ENCODE measurements at places on chromosomes 6 and 20.

GRCh38 chr6:24933868-24934401 is 1.8 kb downstream of the RIPOR2 start:
- no peak for DNase-seq

- DNase-seq: no peak
Measured at GRCh38 chr6:133787122-133787521, 101.8 kb upstream of the TCF21 start.

DNA sequence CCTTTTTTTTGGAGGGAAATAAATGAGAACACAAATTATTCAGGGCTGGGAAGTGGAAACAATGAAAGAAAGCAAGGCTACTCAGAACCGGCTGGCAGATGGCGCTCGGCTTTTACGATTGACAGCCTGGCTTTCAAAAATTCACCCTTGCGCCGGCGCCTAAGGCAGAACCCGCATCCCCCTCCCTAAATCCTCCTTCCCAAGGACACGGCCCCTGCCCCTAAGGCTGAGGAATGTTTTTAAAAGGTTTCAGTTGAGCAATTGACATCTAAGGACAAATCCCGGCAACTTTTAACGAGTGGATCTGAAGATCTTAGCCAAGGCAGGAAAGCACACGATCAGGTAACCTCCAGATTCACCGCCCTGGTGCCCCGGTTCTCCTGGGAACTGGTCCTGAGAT is 16.3 kb downstream of the GNAS start:
- DNase-seq: no peak

GRCh38 chr20:58461899-58462298 is 53.3 kb downstream of the APCDD1L start:
- DNase-seq: no peak

DNA sequence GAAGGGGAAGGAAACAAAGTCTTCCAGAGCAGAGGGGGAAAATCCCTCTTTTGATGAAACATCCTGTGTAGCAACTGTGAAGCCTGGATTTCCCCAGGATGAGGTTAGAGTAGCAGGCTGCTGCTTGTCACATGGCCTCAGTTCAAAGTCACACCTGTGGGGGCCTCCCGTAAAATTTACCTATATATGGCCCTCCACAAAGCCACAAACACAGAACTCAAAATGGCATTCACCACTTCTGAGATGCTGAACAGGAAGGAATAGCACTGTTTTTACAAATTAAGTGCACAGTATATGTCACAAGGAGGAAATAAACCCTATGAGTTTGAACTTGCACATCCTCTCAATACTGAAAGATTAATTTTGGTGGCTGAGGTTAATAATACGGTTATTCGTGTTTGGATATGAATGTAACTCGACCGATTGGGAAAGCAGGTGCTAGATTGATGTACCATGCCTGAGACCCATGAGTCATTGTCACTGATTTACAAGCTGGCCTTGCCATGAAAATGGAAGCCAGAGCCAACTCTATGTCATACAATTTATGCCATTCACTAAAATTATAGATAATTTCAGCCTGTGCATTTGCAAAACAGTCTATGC is 70.6 kb downstream of the SGK1 start:
- DNase-seq: no peak

DNA sequence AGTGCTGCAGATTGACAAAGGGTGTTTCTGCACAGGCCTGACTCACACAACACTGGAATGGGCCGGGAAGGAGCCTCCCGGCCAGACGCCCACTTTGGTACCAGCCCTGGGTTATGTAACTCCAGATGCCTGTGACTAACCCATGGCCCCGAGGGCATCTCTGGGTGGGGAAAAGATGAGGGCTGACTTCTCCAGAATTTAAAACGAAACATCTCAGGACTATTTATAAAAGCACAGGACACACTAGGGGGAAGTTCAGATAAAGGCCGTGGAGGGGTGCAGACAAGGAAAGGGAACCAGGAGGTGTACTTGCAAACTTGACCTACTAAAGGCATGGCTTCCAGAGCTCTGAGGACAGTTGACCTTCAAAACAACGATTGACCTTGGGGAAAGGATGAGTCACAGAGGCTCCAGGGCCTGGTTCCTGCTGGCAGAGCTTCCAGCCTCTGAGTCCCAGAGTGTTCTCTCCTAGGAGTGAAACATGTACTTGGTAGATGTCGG is 196.9 kb downstream of the NFATC2 start:
- DNase-seq: no peak

DNA sequence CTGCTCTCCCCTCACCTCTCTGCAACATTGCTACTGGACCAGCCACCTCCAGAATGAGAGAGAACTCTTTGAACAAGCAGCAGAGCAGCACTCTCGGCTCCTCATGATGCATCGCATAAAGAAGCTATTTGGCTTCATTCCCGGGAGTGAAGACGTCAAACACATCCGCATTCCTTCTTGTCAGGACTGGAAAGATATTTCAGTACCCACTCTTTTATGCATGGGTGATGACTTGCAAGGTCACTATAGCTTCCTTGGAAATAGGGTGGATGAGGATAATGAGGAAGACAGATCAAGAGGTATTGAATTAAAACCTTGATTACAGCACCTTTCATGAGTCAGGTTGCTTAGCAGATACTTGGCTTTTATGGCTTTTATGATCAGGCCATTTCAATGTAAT is 4.3 kb downstream of the CALHM4 start:
- DNase-seq: no peak

- no peak for DNase-seq
Measured at GRCh38 chr6:345747-346385, 45.7 kb upstream of the IRF4 start.

DNA sequence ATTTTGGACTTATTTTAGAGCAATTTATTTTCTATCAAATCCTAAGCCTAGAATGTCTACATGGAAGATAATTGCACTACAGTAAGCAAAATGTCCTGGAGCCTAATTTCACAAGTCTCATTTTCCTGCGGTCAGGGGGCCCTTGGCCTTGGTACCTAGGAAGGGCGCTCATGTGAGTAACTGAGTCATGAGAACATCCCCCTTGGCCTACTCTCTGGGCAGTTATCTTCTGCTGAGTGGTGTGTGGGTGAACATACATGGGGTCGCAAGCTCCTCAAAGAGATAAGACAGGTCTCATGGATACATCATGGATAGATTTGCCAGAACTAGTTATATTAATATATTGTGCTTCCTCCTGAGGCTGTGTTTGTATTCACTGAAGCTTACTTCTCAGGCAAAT is 211.2 kb upstream of the MARCKS start:
- no peak for DNase-seq

- DNase-seq: no peak
Measured at GRCh38 chr6:131946992-131947955, 3.9 kb downstream of the CCN2 start.

DNA sequence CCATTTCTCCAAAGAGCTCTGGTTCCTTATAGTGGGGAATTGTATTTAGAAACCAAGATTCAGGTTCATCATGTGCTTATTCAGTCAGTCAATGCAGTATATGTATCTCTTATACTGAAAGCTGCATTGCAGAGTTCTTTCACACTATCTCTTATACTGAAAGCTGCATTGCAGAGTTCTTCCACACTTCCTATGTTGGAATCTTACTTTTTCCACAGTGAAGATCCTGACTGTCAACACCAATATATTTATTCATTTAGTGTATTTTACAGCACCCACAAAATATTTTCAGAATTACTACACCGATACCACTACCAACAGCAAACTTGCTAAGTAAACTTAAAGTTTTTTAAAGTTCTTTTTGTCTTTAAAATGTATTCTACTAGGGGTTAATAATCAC is 349.3 kb upstream of the MMS22L start:
- DNase-seq: no peak

- no peak for DNase-seq
Measured at GRCh38 chr6:147054158-147054557, 150.1 kb upstream of the STXBP5 start.

GRCh38 chr6:33812669-33813068 is 8.9 kb upstream of the MLN start:
- DNase-seq: peak; percentile 50

GRCh38 chr6:119308048-119308570 is 41.5 kb downstream of the MAN1A1 start:
- no peak for DNase-seq

DNA sequence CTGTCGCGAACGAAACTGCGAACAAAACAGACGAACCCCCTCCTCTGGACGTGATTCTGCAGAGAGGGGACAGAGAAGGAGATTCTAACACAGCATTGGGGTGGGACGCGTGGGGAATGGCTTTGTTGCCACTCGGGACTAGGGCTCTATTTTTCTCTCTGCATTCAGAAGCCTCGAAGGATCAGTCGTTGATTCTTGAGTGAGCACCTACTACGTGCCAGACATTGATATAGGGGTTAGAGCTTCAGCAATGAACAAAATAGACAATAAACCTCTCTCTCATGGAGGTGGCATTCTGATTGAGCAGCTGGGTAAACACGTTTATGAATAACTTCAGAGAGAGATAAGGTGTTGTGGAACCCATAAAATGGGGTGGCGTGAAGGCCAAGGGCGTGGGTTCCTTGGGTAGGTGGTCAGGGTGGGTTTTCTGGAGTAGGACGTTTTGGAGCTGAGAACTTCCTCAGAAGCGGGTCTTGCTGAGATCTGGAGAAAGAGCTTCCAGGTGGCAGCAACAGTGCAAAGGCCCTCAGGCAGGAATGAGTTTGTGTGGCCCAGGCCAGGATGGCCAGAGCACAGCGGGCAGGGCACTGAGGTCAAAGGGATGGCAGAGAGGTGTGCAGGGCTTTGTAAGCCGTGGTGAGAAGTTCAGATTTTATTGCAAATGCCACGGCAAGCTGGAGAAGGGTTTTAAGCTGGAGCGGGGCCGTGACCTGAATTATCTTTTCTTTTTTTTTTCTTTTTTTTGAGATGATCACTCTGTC is 884 bp downstream of the SLC2A10 start:
- no peak for DNase-seq

DNA sequence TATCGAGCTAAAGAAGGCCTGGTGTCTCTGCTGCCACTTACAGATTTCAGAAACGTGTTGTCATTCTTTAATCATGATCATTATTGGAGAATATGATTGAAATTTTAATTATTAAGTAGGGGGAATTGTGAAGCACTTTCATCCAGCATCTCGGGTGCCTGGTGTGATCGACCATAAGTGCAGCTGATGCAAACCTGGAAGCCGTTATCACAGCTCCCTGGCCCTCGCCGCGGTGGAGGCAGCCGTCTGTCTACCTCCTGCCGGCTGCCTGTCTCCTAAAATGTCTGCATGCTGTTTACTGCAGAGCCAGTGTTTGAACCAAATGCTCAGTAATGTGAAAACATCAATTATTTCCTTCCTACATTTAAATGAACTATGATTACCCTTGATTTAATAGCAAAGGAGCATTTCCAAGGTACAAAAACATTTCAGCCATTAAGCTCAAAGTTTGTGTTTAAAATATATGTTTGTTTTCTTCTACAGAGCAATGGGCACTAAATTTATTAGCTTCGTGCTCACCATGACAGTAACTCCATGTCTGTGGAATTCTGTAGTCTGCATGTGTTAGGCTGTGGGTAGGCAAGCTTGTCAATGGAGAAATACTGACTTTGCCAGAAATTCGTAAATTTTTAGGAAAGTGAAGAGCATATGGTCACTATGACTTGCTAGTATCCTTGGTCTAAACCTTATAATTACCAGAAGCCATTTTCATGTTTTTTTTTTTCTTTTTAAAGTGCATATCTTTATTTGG is 184.5 kb upstream of the AGPAT4 start:
- DNase-seq: no peak

- DNase-seq: no peak
Measured at GRCh38 chr6:2884804-2885203, 18.3 kb downstream of the SERPINB9 start.

- no peak for DNase-seq
Measured at GRCh38 chr6:169725125-169726048, 1.1 kb upstream of the PHF10 start.

DNA sequence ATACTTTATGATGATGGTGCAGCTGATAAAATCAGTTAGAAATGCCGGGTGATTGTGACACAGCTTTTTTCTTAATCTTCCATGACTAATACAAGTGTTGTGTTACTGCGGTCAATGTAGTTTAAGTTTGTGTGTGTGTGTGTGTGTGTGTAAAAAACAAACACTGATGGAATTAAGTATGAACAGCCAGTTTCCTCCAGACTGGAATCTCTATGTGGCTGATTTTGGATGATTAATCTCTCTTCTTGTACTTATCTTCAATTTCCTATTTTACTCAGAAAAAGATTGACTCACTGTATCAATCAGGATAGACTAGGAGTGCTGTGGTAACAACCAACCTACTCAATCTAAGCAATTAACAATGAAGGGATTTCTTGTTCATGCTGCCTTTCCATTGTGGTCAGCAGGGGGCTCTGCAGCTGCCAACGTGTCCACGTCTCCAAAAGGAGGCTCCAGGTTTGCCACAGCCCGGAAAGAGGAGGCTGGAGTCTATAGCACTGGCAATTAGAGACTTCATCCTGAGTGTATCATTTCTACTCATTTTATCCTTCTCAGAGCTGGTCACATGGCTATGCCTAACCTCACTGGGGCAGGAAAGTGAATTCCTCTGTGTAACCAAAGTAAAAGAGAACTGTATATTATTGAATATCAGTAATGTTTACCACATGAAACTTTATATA is 107.7 kb downstream of the CD109 start:
- peak; percentile 42 for DNase-seq

- no peak for DNase-seq
Measured at GRCh38 chr6:16322666-16323312, 84.4 kb downstream of the GMPR start.

DNA sequence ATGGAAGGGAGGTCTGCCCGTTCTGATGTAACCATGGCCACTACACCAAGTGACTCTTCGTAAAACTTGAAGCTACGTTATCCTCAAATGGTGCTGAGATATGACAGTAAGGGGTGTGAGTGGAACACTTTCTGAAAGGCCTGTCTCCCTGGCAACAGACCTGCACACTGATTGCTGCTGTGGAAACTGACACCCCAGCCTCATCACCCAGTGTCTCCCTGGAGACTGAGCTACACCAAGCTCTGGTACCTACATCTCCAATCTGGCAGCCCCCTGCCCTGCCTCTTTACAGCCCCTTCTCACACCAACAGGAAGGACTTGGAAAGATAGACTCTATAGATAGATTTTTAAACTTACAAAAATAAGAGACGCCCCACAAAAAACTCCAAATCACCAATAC is 13.2 kb downstream of the PI16 start:
- DNase-seq: no peak

DNA sequence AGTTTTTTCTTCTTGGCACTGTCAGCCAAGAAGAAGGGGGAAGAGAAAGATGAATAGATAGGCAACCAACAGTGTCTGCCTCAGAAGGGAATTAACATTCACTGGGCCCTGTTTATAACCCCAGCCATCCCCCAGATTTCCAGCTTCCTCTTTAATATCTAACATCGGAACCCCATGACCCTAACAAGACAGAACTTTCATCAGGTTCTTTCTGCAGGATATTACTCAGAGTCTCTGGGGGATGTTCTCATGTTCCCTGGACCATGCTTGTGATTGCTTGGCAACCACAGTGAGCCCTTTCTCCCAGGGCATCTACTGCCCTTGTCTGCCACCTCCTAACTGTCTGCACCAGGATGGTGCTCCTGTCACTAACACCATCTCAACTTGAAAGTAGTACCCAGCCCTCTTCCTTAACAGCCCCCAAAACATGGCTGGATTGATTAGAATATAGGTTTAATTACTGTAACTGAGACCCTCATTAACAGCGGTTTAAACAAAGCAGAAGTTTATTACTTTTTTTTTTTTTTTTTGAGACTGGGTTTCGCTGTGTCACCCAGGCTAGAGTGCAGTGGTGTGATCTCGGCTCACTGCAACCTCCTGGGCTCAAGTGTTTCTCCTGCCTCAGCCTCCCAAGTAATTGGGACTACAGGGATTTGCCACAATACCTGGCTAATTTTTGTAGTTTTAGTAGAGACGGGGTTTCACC is 12.0 kb upstream of the PTPN1 start:
- no peak for DNase-seq
